Stimulated activated CD4-positive, alpha-beta T cell treated with anti-CD3 and anti-CD28 coated beads, Interleukin-1b, Interleukin-23, amount 100 ng/mL, for 4 hours (primary cell): ENCODE measurements at places on chromosomes 2 and 18.

GRCh38 chr2:168404764-168405163 lies 51.3 kb upstream of the CERS6 start:
- DNase-seq, result no peak

GRCh38 chr18:39946623-39947061 lies 2008.4 kb upstream of the PIK3C3 start:
- DNase-seq, result no peak

DNA sequence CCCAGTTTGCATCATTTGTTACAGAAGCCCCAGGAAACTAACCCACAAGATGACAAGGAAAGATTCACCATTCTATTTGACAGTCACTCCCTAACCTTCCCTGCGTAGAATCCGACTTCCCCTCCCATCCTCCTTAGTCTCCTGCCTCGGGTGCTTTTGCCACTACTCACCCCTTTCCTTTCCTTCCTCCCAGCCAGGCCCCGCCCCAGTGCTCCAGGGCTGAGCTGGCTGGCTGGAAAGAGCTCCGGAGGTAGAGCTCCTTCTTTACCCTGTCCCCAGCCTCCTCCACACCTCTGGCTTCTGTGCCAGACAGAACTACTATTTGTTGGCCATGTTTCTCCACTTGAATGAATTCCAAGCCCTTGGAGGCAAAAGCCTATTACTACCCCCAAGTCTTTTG lies 317.6 kb upstream of the NCKAP5 start:
- DNase-seq, result no peak

DNA sequence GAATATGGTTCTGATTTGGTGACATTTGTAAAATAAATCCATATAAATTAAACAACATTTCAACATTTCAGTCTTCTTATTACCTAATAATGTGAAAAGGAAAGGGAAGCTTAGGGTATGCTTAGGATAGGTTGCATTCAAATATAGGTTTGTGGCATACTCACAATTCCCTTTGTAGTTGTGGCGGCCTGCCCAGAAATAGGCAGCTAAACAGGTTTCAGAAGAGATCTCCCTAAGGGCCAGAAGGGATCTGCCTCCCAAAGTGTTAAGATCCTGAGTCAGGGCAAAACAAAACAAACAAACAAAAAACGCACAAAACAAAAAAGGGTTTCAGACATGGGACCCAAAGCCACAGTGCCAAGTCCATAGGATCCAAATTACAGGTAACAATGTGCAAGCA lies 41.4 kb upstream of the TCF7L1 start:
- DNase-seq, result no peak

DNA sequence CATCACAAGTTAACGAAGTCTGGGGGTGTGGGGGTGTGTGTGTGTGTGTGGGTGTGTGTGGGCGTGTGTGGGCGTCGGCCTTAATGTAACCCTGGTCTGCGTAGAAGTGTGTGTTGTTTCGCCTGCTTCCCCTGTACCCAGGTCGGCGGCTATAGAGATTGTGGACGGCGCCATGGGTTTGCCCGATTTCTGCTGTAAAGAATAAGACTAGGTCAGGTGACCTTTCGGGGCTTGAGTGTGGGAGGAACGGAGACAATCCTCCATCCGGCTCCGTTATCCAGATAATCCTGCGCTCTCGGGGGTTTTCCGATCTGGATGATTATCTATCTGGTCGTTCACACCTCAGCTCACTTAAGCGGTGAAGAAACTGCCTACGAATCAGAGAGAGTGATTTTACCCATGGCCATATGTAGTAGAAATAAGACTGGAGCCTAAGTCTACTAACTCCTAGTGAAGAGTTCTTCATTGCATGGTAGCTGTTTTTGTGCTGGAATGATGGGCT lies 543 bp downstream of the HADHB start:
- DNase-seq, result peak; percentile 51

DNA sequence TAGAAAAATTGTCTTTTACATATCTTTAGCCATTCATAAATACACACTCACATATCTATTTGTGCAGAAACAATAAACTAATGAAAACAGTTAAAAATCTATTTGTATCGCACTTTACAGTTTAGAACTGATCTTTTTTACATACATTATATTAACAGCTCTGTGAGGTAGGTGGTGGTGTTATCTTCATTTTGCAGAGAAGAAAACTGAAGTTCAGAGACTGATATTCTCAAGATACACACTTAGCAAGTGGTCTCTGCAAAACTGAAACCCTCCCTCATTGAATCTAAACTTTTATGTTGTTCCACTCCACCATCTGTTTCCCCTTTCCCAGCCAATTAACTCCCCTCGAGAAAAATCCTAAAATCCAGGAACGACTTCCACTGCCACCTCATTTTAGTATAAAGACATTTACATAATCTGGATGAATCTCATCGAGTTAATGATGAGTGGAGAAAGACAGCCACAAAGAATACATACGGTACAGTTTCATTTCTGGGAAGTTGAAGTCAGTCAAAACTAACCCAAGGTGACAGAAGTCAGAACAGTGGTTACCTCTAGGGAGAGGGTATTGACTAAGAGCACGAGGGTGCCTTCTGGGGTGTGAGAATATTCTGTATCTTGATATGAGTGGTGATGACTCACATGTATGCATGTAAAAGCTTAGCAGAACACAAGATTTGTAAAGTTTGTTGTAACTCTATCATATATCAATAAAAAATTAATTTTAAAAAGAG lies 524.2 kb upstream of the TCF4 start:
- no peak for DNase-seq

DNA sequence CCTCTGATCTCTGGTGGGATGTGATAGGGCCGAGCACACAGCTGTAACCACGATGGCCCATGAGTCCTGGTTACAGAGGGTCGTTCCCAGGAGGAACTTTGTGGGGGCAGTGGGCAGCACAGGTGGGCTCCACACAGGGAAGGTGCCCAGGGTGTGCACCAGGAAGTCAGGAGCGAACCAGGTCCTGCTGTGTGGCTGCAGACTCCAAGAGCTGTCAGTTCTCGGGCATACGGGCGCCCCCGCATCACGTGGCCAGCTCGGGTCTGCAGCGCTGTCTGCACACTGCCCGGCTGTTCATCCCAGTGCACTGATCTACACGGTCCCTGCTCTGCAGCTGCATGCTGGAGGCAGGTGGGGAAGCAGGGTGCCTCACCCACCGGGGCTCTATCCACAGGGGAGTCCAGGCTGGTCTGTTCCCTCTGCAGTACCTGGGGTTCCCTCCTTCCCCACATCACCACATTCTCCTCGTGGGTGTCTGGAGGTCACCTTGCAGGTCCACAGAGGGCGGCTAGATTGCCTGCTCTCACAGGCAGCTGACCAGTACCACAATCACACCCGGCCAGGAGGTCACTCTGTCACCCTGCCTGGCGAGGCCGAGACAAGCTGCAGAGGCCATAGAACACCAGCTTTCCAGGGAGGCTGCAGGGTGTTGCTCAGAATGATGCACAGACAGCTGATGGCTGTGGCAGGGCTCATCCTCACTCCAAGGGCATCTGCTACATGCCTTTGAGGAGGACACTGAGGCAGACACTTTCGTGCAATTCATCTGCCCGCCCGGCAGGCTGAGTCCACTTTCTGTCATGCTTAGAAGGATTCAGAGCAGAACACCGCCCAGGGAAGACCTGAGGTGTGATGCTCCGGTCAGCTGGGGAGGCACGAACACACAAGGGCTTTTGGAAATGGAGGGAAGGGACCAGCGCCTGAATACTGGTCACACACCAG lies 202.7 kb downstream of the EIPR1 start:
- no peak for DNase-seq

DNA sequence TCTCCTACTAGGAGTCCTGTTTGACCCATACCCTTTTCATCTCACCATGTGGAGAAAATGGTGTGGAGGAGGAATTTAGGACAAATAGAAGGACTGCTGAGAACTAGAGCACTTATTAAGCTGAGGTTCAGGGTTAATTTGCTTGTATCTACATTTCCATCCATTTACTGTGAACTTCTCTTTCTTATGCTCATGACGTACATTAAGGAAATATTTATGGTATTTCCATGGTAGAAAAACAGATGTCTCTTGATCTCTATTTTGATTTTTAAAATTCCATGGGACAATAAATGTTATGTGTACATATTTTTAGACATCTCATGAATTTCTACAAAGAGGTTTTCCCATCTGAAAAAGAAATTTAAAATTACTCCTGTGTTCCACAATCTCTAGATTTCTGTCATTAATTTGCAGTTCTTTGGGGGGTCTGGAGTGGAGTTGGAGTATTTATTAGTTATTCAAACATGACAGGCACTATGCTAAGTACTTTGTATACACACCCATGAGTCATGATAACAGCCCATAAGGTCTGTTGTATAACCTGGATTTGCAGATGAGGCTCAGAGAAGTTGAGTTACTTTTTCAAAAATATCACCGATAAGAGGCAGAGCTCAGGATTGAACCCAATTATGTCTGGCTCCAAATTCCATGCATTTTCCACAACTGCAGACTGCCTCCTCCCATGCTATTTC lies 112.6 kb downstream of the COPS8 start:
- no peak for DNase-seq

- peak; percentile 10 for DNase-seq
These were observed 679 bp downstream of the RNF144A start for GRCh38 chr2:6917761-6918421.

DNA sequence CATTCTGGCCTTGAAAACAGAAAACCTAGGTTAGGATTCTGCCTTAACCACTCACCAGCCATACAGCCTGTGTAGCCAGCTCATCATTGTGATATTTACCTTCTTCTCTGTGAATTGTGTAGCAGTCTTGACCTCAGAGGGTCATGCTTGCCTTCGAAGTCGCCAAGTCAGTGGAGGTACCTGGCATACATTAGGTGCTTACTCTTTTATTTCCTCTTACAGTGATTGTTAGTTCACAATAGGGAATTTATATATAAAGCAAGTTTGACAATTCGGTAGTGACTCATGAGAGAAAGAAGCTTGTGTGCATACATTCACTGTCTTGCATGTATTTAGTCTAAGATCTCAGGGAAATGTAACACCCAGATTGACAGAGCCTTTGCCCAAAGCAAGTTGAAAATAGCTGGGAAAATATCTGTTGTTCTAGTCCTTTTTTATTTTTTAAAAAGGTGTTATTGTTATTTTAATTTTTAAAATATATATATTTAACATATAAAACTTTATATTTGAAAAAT lies 290.6 kb downstream of the PTGR3 start:
- no peak for DNase-seq

- DNase-seq, result no peak
These were observed 19.5 kb upstream of the RPRM start for GRCh38 chr2:153497938-153498629.

DNA sequence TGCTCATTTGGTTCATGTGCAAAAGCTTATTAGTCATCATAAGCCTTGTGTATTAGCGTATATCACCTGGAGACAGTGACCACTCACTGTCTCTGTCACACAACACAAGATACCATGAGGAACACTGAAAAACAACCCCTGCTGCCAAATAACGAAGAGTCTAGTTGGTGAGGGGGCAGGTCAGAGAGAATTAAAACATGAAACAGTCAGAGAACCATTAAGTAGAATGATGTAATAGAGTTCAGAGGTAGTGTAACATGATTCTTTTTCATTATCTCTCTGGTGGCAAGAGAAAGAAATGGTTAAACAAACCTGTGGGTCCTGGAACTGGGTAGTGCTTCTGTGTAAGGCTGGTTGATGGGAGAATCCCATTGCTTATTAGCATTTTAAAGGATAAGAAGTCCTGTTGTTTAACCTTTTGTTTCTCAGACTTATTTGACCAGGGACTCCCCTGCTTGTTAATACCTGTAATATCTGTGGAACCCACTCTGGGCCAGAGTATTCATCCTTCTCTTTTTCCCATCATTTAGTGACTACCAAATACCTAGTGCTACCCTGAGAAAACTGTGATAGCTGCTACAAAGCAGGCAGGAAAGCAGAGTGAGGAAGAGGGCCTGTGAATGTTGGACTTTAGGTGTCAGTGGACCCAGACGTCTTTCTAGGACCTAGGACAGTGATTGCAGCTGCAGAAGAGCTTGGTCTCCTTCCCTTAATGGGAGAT lies 38.0 kb downstream of the PTRHD1 start:
- no peak for DNase-seq

DNA sequence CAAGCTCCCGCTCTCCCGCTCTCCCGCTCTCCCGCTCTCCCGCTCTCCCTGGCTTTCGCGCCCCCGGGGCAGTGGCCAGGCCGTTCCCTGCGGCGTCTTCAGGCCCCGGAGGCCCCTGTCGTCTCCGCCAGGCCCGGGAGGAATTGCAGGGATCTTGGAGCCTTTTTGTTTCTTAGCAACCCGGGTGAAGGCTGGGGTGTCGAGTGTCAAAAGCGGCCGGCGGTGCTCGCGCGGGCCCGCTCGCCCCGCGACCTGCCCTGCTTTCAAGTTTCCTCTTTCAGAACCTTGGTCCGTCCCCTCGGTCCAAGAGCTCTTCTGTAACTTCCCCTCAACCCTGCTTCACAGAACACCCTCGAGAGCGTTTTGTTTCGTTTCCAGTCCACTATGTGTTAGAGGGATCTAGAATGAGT lies 1.4 kb downstream of the RNF138 start:
- peak; percentile 11 for DNase-seq

DNA sequence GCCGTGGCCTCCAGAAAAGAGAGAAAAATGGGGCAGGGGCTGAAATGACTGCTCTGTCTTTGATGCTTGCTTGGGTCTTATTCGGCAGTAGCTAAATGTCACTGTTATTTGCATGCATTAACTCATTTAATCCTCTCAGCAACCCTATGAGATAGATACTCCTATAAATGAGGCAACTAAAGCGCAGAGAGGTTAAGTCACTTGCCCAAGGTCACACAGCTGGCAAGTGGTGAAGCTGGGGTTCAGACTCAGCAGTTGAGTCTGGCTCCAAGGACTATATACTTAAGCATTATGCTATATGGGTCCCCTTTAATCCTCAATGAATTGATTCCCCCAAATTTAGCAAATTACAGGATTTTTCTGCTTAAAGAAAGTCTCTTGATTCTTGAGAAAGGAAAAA lies 9.2 kb upstream of the SLC66A3 start:
- no peak for DNase-seq

DNA sequence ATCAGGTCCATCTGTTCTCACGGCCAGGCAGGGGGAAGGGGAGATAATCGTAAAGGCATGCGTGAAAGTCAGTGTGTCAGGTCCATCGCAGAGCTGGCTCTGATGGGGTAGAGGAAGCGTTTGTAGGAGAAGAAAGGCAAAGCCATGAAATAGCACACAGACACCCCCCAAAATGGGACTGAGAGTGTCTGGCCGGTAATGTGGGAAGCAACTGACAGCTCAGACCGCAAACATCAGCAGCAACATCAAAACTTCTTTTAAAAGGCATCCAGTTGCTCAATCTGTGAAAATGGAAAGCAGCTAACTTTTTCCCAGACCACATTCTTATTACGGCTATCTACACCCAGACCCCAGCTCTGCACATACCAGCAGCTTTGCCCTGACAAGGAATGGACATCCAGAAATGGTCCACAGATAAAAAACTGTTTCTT lies 232.6 kb downstream of the EN1 start:
- no peak for DNase-seq

DNA sequence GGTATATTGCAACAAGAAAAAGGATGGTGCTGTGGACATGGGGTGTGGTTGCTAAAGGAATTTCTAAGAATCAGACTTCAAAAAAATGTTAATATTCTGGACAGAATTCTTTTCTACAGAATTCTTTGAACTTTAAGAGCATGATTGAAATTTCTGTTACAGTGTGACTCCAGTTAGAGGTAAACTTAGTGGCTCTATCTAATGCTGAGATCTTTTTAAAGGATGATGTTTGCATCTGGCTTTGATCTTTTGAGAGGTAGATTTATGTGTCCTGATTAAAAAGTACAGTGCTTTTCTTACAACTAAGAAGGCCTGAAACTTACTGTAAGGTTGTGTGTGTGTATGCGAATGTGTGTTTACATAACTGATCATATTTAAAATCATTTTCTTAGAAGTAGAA lies 25.4 kb downstream of the NCK2 start:
- DNase-seq, result no peak

- no peak for DNase-seq
These were observed 32.4 kb upstream of the SLC3A1 start for GRCh38 chr2:44242904-44243303.
